ENCODE measurements at places on chromosomes 16 and 17. TPM values are rescaled to one million over a fixed set of nuclear protein-coding genes. Genes with fewer than 3 reads are reported as not detected.

GRCh38 chr17:83118071-83118841 lies 38.8 kb downstream of the METRNL start:
- DNase-seq, result no peak

Gene FAM171A2
- total RNA-seq, result 7.0 TPM

- DNase-seq, result no peak
Observed at GRCh38 chr17:78724999-78725398, 57.1 kb downstream of the CYTH1 start.

Gene SPAG9
- 122 TPM for total RNA-seq

Gene CD79B
- 2.1 TPM for total RNA-seq

DNA sequence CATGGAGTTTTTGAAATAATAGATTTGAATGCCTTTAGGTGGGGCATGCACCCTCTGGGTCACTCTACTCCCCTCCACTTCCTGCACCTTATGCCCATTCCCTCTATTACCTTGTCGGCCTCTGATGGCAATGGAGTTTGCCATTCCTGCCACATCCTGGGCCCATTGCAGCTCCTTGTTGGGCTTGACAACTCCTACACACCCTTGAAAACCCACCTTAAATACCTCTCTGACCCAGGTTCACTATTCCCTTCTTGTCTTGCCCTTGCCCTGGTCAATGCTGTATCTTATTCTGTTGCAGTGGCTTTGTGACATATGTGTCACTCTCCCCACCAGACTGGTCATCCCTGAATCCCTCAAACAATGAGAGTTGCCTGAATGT lies 2.4 kb downstream of the CCR7 start:
- DNase-seq, result no peak

Gene RAB11FIP4
- total RNA-seq, result 0.05 TPM

- no peak for DNase-seq
Observed at GRCh38 chr17:79949656-79950209, 85.9 kb downstream of the TBC1D16 start.

Gene HOXB3
- 11.9 TPM for total RNA-seq

GRCh38 chr17:45441526-45442310 lies 9.0 kb upstream of the ARHGAP27 start:
- no peak for DNase-seq

- DNase-seq, result no peak
Observed at GRCh38 chr16:84520725-84521496, 16.5 kb upstream of the MEAK7 start.

- no peak for DNase-seq
Observed at GRCh38 chr17:64632606-64633005, 29.5 kb downstream of the SMURF2 start.

GRCh38 chr17:40481106-40481505 lies 20.3 kb downstream of the TNS4 start:
- no peak for DNase-seq

Gene CRHR1
- total RNA-seq, result not detected

- DNase-seq, result no peak
Observed at GRCh38 chr17:74874615-74875037, 1.8 kb upstream of the FDXR start.

Gene MTMR4
- 57.5 TPM for total RNA-seq

- no peak for DNase-seq
Observed at GRCh38 chr17:66228887-66229782, at the start of gene APOH. Gene APOH (minus strand): TSS chr17:66229415. CDS start chr17:66229379, 36 bp downstream.

- DNase-seq, result no peak
Observed at GRCh38 chr17:81656118-81656743, at the start of gene PDE6G. Gene PDE6G (minus strand): TSS chr17:81656542. CDS start chr17:81653305, 3,237 bp downstream.

- DNase-seq, result peak; percentile 29
Observed at GRCh38 chr17:65824901-65825300, 263.5 kb upstream of the AXIN2 start.

DNA sequence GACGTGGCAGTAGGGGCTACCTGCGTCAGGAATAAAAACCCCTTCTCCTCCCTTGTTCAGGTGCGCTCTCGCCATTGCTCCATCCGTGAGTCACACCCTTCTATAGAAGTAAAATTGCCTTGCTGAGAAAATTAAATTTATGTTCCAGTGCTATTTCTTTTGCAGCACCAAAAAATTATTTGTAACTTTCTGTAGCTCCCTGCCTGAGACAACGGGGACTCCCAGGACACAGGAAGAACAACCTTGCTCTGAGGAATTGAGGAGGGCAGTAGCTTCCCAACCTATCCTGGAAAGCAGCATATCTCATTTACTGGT lies 85.4 kb downstream of the EMP2 start:
- DNase-seq, result no peak

GRCh38 chr16:48366165-48367093 lies 18.8 kb downstream of the SIAH1 start:
- peak; percentile 67 for DNase-seq

DNA sequence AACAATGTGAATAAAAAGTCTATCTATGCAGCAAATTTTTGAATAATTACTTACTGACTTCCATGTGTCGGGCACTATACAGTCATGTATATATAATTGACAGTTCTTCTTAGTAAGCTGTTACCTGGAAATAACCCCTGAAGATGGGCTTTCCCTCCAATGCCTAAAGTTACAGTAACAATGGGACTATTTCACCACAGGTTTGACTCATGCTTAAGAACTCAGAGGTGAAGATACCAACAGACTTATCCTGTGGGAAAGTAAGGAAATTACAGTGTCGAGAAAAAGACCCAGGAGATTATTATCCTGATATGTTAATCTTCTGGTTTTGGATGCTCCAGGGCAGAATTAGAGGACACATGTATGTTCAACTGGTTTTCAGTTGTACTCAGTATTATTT lies 601.5 kb upstream of the SOX9 start:
- no peak for DNase-seq

DNA sequence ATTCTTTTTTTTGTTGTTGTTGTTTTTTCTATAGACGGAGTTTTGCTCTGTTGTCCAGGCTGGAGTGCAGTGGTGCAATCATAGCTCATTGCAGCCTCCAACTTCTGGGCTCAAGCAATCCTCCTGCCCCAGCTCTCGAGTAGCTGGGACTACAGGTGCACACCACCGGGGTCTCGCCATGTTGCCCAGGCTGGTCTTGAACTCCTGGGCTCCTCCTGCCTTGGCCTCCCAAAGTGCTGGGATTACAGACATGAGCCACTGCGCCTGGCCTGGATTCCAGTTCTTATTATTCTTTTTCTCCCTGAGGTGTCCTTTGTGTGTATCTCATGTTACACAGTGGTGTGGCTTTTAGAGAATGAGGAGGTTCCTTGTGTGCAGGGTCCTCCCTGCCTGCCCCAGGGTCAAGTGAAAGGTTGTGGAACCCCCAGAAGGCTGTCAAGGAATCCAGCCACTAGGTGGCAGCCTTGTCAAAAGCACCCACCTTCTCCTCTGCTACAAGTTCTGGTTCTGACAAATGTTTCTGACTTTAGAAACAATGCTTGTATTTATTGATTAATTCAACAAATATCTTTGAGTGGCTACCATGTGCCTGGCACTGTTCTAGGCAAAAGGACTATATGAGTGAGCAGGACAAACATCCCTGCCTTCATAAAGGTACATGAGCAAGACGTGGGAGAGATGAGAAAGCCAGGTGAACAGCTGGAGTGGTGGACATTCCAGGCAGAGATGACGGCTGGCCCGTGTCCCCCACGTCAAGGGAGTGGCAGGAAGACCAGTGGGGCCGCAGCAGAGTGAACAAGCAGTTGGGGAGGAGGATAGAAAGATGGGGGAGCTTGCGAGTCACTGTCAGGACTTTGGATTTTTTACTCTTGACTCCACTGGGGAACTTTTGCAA lies 112.4 kb downstream of the SPECC1 start:
- peak; percentile 70 for DNase-seq

DNA sequence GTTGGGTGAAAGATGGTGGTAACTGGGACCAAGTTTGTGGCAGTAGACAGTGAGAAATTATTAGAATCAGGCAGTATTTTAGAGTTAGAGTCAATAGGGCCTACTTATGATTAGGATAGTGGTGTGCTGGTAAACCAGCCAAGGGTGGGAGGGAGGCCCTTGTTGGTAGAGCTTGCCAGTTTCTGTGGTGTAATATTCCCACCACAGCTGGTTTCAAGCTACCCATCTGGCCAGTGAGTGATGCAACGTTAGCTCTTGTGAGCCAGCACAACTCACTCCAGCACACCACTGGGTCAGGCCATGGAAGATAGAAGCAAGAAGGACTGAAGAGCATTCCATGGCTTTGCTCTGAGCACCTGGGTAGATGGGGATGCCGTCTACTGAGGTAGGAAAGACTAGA lies 34.9 kb downstream of the GNAO1 start:
- DNase-seq, result no peak

Gene DRG2
- total RNA-seq, result 44.5 TPM

DNA sequence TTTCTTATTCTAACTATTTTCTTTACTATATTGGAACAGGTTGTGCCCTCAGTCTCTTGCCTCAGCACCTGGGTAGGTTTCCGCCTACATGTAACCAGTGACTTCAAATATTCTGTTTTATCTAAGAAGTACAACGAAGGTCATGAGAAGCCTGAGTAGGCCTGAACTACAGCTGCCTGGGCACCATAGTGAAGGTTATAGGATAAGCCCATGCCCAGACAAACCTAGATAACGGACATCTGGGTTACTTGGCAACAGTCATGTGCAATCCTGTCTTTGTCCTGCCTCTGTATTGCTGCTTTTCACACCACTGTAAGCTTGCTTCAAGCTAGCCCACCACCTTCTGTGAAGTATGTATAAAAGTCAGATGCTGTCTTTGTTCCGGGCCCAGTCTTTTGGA lies 25.4 kb upstream of the ARL4D start:
- DNase-seq, result no peak

DNA sequence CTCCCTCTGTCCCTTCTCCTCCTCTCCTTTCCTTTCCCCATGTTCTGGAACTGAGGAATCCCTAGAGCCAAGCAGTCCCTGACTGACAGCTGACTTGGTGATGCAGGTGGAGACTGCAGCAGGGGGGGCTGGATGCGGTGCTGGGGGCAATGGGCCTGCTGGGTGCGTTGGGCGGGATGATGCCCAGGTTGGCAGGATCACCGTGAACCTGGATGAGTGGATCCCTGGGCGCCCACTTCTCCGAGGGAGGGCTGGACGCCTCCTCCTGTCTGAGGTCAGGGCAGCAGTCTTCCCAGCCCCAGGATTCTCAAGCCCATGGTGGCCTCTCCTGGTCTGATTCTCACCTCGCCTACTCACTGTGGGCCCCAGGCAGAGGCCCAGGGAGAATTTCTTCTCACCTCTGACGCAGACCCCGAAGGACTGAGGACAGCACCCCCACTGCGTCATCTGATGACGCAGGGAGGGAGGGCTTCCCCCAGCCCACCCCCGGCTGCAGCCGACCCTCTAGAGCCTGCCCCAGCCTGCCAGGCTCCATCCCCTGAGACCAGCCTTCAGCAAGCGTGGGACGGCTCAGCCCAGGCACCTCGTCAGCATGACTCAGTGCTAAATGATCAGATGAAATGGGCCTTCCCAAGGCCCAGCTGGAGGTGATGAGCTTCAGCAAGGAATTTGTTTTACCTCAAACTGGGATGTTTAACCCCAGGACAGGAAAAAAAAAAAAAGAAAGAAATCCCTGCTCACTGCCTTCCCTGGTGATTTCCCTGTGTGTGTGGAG lies 188.0 kb upstream of the TNRC6C start:
- DNase-seq, result no peak

GRCh38 chr17:6780886-6781285 lies 4.9 kb downstream of the FBXO39 start:
- no peak for DNase-seq

Gene CMTM2
- total RNA-seq, result not detected

DNA sequence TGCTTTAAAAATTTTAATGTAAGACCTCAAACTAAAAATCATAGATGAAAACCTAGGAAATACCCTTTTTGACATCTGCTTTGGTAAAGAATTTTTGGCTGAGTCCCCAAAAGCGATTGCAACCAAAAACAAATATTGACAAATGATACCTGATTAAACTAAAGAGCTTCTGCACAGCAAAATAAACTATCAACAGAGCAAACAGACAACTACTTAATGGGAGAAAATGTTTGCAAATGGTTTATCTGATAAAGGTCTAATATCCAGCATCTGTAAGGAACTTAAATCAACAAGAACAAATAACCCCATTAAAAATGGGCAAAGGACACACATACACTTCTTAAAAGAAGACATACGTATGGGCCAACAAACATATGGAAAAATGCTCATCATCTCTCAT lies 242.5 kb downstream of the BCAS3 start:
- no peak for DNase-seq

Gene HOXB7
- total RNA-seq, result 11.4 TPM

GRCh38 chr16:59655031-59655430 lies 920.9 kb upstream of the GOT2 start:
- no peak for DNase-seq

DNA sequence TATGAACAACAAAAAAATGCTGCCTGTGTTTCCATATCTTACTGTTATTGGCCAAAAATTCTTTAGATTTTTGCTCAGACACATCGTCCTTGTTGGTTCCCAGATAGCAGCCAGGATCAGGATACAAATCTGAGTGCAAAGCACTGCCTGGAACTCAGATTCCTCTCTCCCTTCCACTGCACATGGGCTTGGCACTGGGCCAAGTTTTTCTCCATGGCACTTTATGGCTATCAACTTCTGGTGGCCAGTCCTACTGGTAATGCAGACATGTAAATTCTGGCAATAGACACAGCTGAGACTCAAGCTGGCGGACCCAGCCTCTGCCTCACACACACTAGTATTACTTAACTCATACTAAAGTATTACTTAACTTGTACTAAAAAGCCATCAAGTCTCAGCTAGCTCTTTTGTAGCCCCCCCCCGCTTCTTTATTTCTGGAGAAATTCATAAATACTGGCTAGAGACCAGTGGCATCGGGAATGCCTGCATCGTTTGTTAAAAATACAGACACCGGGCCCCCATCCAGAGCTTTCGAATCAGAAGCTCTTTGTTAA lies 181.2 kb upstream of the COX10 start:
- peak; percentile 0 for DNase-seq

DNA sequence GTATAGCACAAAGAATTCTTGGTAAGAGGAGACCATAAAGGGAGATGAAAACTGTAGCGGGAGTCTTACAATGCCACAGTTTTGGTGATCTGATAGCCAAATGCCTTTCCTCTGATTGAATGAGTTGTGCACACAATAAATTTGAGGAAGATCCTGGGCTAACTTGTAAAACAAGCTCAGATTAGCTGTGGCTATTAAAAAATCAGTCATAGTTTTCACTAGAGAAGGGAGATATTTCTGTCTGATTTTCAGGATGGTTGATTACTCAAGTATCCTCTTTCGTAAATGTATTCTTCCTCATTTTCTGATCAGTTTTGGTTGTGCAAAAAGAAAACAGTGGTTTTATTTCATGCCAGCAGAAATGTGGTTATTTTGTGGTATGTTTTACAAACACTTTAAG lies 9.1 kb upstream of the METTL9 start:
- no peak for DNase-seq

DNA sequence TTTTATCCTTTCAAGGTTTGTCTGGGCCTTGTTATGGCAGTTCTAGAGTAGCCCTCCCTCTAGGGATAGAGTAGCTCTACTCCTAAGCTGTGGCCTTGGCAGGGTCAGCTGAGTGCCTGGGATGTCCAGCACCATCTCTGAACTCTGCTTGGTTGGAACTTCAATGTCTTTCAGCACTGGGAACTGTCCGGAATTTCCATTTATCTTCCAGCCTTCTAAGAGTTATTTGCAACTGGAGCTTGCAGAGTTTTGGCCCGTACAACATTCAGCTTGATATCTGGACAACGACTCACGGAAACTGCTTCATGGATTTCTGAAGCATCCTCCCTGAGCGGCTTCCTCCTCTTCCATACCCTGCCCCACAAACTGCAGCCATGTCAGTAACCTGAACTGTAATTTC lies 22.9 kb downstream of the MMD start:
- DNase-seq, result peak; percentile 2

Gene DYNLRB2
- not detected for total RNA-seq

GRCh38 chr17:43841282-43841681 lies 5.7 kb upstream of the CD300LG start:
- no peak for DNase-seq

Gene SMIM5
- 0.09 TPM for total RNA-seq

GRCh38 chr17:59415397-59415796 lies 83.9 kb downstream of the YPEL2 start:
- DNase-seq, result no peak
